Chondrocyte (in vitro differentiated cells): ENCODE measurements at places on chromosomes 16 and 17. TPM values are rescaled to one million over a fixed set of nuclear protein-coding genes. Genes with fewer than 3 reads are reported as not detected.

TMEM97 gene
- 11.8 to 14.3 TPM (median 13.6 TPM) in 3 replicates for total RNA-seq

RPL27 gene
- total RNA-seq = 738 to 860 TPM (median 747 TPM) in 3 replicates

GUCY2D gene
- total RNA-seq = not detected in 3 replicates

NTN1 gene
- total RNA-seq = 3.3 to 4.3 TPM (median 4.0 TPM) in 3 replicates

CNGB1 gene
- total RNA-seq = not detected in 3 replicates

CD300LF gene
- not detected in 3 replicates for total RNA-seq

FOXF1 gene
- total RNA-seq = not detected in 3 replicates

AP2B1 gene
- total RNA-seq = 182 to 197 TPM (median 187 TPM) in 3 replicates

GRCh38 chr16:88701581-88702370 lies 4.4 kb downstream of the RNF166 start:
- DNase-seq = no peak

GRCh38 chr17:69093279-69093789 lies 32.6 kb upstream of the ABCA9 start:
- no peak for DNase-seq

DNA sequence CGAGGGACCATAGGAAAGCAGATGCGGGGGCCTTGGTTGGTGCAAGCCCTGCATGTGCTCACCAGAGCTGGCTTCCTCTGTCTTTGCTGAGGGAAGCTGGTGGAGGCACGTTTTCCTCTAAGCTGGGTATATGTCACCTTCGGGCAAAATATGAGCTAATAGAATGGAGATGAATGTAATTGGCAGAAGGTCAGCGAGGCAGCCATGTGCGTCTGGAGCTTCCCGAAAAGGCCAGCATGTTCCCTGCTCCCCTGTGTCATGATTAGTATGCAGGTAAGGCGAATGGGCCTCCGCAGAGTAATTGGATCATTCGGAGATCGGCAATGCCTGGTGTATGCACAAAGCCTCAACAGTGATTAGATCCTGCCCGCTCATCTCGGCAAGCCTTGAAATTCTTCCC lies 806.2 kb upstream of the EEF2KMT start:
- no peak for DNase-seq

- DNase-seq = no peak
These were observed 49.3 kb downstream of the CMIP start for GRCh38 chr16:81493755-81494433.

GRCh38 chr16:2296661-2297505 lies 29.0 kb upstream of the RNPS1 start:
- DNase-seq = no peak

DNA sequence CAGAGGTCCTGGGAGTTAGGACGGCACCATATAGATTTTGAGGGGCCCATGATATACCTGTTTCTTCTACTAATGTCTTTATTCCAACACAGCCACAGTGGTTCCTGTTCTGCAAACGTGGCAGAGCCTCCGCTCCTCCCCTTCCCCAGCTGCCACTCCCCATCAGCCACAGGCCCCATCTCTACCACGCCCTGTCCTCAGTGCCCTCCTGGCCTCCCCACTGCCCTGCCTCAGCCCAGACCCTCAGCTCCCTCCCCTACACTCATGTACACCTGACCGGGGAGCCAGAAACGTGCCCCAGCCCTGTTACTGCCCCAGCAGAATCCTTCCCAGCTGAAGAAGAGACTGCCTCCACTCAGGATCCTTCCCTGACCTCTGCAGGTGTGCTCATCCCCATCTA lies 11.9 kb upstream of the RBFOX3 start:
- peak; percentile 50 for DNase-seq

DNA sequence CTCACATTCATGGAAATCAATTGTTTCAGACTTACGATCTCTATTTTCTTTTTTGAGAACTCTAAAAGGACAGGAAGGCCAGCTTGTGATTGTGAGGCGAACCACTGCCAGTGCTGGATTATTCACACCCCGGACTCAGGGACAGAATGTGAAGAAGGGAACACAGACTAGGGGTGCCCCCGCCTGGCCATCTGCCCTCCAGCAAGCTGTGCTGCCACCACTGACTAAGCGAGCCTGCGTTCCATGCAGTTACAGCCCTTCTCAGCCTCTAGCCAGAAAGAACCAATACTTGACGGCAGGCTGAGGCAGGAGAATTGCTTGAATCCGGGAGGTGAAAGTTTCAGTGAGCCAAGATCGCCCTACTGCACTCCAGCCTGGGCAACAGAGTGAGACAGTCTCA lies 2.8 kb downstream of the HAGH start:
- peak; percentile 72 for DNase-seq

- no peak for DNase-seq
These were observed 21.8 kb upstream of the FOXK2 start for GRCh38 chr17:82497483-82498405.

- DNase-seq = no peak
These were observed 63.9 kb upstream of the ARL4D start for GRCh38 chr17:43334738-43335402.

GRCh38 chr17:11430751-11431150 lies 167.5 kb upstream of the DNAH9 start:
- DNase-seq = no peak

DNA sequence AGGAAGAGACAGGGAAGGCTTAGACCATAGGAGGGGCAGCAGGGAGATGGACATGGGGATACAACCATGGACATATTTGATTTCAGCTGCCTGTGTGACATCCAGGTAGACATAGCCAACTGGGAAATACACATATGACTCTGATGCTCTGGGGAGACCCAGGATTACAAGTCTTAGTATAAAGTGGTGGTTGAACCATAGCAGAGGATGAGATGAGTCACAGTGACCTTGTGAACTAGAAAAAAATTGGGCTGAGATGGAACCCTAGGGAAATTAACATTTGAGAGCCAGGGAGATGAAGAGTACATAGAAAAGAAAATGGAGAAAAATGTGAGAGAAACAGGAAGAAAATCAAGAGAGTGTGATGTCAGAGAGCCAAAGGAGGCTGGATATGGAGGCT lies 10.2 kb downstream of the MARCHF10 start:
- DNase-seq = no peak

GRCh38 chr17:19551165-19551564 lies 17.5 kb downstream of the SLC47A1 start:
- no peak for DNase-seq

DNA sequence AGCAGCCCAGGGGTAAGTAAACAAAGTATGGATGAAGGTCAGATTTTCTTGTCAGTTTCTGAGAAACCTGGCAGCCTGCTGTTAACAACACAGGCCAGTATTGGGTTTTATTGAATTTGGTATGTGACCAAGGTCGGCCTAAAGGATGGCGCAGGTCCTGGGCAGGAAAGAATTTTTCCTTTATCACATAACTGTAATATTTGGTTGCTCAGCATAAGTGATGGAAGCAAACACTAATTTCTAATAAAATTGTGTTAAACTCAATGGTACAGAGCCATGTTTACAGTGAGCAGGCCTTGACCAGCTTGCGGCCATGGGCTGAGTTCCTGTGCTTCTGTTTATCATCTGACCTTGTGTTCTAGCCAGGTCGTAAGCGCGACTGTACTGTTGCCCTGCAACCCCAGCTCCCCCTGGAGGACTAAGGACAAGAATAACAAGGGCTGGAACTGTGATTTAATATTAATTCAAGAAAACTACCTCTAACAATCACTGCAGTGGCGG lies 10.5 kb downstream of the POLDIP2 start:
- no peak for DNase-seq

GRCh38 chr17:47275245-47275984 lies 21.8 kb downstream of the ITGB3 start:
- no peak for DNase-seq

GRCh38 chr16:77424871-77425604 lies 9.8 kb downstream of the ADAMTS18 start:
- DNase-seq = no peak

DNA sequence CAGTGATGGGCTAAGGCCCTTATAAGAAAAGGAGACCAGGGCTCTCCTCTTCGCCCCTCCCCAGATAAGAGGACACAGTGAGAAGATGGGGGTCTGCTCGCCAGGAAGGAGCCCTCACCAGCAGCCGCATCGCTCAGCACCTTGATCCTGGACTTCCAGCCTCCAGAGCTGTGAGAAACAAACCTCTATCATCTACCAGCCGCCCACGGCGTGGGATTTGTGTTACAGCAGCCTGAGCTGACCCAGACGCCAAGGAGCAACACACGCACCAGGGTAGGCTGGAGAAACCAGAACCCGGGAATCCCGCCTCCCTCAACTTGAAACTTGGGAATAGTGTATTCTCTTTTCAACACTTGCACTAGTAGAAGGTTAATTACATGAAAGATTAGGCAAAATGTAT lies 4.2 kb upstream of the ZG16B start:
- peak; percentile 82 for DNase-seq

DNA sequence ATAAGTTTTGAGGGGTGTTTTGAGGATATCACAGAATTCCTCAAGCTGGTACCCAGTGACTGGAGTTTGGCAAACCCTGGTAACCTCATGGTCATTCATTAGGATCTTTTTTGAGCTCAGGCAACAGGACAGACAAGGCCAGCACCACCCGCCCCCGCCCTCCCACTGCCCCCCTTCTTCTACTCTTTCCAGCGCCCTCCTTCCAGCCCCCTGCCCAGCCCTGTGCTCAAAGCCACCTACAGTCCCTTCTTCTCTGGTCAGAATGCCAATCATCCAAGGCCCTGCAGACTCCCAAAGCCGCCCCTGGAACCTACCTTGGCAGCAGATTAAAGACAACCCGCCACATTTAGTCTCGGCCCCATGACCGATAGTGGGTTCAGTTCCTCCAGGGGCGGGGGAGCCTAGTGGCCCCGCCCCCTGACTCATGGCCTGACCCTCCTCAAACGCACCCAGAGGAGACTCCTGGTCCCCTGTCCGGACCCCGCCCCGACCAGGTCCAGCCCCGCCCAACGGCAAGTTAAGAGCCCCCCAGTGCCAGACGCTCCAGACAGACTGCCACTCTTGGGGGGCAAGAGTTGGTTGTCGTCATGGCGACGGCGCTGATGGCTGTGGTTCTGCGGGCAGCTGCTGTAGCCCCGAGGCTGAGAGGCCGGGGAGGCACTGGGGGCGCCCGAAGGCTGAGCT lies at the start of gene NAGS:
Gene NAGS, plus strand, starts transcription at position 546 of the 684 bp plus-strand sequence. Its CDS starts 42 bp downstream, at position 588.
- DNase-seq = no peak
